ENCODE measurements at places on chromosomes 4 and X.

DNA sequence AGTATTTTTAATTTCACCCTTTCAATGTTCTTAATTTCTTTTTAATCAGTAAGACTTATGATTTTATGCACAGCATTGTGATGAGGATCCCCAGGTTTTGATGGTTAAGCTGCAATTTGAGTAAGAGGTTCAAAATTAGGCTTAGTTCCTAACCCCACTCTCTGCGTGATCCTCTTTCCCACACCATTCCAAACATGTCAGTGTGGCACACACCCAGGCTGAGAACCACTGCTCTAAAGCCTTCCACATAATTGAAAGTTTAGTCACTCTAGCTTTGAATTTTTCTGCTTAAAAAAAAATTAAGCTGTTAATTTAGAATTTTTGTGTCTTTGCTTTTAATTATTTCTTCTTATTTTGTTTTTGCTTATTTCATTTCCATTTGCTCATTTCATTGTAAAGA is 68.8 kb upstream of the SLC7A11 start:
- DNase-seq: no peak

GRCh38 chr4:70449220-70449619 is 22.8 kb upstream of the MUC7 start:
- no peak for DNase-seq

DNA sequence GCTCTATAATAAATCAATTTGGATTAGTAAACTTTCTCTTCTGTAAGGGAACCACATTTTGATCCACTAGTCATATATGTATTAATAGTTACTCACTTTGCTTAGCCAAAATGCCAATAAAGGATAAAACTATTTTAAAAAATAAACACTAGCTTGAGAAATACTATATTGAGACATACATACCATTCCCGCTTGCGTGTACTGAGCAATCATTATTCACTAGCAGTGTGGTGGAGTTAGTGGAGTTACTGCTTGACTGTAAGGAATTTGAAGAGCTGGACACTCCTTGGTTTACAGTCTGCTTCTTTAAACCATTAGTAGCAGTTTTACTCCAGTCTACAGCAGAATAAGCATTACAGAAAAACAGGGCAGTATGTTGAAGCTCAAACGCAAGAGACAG is 10.8 kb upstream of the PHKA2 start:
- no peak for DNase-seq

GRCh38 chrX:131746491-131746968 is 202.7 kb downstream of the OR13H1 start:
- DNase-seq: no peak

GRCh38 chrX:10726647-10727046 is 106.3 kb upstream of the MID1 start:
- DNase-seq: no peak

DNA sequence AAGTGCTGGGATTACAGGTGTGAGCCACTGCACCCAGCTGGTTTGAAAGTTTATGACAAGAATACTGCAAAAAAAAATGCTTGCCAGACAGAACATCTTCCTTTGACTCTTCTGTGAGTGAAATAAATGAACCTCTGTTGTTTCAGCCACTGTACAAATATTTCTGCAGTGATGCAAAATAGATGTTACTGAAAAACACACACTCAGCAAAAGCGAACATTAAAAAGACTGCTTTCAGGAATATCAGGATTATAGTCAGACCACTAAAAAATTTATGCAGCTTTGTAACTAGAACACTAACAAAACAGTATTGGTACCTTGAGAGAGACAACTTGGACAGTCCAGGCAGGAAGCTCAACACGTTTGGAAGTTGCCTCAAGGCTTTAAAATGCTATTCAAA is 16.9 kb upstream of the SEPSECS start:
- DNase-seq: no peak

- no peak for DNase-seq
These were observed 201.9 kb upstream of the MAMLD1 start for GRCh38 chrX:150161193-150161592.

DNA sequence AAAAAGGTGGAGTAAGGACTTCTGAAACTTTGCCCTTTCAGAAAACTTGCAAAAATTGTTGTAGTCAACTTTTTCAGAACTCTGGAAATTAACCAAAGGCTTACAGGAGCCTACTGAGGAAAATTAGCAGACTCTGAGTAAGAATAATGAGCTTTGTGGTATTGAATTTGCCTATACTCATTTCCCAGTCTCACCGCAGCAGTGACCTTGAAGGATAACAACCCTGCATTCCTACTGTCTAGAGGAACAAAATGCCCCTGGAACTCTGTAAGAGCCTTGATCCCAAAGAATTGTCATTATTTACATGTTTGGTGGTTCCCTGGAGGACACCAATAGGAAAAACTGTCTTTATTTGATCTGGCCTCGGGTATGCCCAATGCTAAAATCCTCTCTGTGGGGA is 57.9 kb downstream of the MND1 start:
- DNase-seq: no peak

DNA sequence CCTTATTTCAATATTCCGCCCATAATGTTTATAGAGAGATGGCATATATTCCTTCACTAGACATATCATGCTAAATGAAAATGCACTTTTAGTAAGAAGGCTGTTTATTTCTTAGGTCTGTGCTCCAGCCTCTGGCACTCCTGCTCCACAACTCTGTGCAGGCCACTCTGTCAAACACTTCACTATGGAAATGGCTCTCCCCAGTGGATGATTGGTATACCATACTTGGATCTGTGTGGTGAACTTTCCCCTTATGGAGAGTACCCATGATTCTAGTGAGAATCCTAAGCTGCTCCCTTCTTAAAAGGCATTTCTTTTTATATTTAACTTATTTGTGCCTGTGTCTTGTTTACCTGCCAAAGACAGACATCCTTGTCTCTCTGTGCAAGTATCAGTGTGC is 480.1 kb upstream of the GALNT7 start:
- DNase-seq: no peak

DNA sequence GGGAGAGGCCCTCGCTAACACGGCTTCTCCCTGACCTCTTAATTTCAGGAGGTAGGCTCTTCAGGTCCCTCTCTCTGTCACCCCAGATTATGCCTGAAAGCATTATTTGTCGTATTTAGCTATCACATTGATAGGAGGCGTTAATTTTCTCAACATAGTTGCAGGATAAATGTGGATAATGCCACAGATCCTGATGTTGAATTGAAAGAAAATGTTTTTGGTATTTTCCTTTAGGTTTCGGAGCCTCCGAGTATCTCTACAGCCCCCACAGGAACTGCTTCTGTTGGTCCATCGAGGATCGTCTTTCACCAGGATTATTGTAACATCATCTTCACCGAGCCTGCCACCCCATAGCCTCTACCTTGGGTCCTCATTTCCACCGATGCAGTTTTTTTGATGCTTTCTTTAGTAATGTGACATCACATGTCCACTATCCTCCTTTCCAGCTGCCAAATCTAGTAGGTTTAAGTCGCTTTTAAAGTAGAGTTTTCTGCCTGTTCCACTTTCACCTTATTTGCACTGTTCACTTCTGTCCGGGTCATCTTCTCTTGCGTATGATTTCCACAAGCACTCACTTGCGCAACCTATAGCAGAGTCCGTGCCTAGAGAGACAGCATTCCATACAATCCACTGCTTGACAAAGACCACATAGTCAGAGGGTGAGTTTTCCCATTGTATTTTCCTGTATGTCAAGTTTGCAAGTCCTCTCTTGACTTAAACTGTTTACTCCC is 665 bp downstream of the TIGD2 start:
- no peak for DNase-seq

- no peak for DNase-seq
These were observed 1.3 kb downstream of the YTHDC1 start for GRCh38 chr4:68348577-68348976.

DNA sequence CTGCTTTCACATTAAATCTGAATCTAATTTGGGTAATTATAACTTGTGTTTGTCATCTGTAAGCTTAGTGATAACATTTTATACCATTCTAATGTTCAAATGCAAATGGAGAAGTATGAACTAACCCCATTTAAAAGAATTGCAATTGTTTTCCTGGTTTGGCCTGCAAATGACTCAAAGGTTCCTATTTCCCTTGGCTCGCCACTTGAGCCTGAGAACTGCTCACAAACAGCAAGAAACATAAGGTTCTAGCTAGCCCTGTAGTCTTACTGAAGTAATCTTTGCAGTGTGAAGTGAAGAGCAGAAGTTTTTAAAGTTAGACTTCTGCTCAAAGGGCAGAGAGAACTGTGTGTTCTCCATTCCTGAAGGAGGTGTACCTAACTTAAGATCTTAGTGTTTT is 27.2 kb downstream of the UPRT start:
- DNase-seq: no peak
